Stimulated activated naive B cell treated with anti-CD40 and anti-IgM and Interleukin-4, amounts not matched to agents 10 μg/mL and 1 μg/mL and 100 μg/mL, for 72 hours (primary cell): ENCODE measurements at places on chromosomes 5 and 9.

DNA sequence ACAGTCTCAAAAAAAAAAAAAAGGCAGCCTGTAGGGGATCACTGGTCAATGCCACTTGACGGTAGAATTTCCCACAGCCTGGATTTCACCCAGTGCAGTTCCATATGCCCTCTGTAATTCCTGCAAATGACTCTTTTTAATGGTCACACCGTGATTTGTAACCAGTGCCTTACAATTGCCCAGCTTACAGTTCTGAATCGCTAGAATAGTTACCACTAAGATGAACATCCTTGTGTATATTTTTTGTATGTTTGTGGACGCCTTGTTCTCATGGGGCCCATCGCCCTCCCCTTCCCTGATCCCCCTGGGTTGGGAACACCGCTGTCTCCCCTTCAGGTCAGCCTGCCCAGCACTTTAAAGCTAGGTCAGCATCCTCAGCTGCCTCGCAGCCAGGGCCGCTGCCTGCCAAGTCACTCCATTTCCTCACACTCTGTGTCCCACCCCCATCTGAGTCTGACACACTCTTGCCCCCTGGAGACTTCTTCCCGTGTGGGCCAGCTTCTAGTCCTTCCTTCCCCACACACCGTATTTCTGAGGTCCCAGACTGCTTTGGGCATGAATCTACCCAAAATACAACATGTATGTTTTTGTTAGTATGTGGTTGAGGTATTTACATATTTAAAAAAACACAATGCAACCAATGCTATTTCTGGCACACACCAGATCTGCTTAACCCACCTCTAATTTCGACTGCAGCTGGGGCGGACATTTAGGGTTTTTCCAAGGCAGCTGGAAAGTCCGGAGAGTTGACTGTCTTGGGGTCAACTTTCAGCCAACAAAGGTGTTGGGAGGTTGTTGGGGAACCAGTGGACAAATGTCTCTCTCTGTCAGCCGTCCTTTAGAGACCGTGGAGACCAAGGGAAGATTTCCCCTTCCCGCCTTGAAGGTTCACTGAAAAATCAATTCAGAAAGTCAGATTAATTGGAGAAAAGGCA, 120.5 kb upstream of the NEK6 start:
- H3K27ac ChIP-seq = peak overlapping the region; percentile 90
- peaks cover 19% of the 10 kb centered on the region for H3K4me1 ChIP-seq
- no peaks in the 10 kb centered on the region for H3K36me3 ChIP-seq
- H3K27me3 ChIP-seq = no peaks in the 10 kb centered on the region
- peak overlapping the region; percentile 36 for H3K4me3 ChIP-seq

- no peak overlapping the region for H3K27ac ChIP-seq
- H3K36me3 ChIP-seq = peaks cover 3% of the 10 kb centered on the region
- no peaks in the 10 kb centered on the region for H3K27me3 ChIP-seq
- H3K4me3 ChIP-seq = no peak overlapping the region
- peaks cover 75% of the 10 kb centered on the region for H3K4me1 ChIP-seq
- no peak for DNase-seq
Observed at GRCh38 chr9:133129001-133129795, 8.2 kb upstream of the RALGDS start.

- H3K27ac ChIP-seq = no peak overlapping the region
- no peak overlapping the region for H3K4me3 ChIP-seq
- H3K36me3 ChIP-seq = no peaks in the 10 kb centered on the region
- H3K4me1 ChIP-seq = peaks cover 42% of the 10 kb centered on the region
- DNase-seq = no peak
Observed at GRCh38 chr9:129604766-129605163, 16.1 kb downstream of the C9orf50 start.

GRCh38 chr5:109479260-109479860, 69.6 kb upstream of the PJA2 start:
- no peaks in the 10 kb centered on the region for H3K36me3 ChIP-seq
- peaks cover 6% of the 10 kb centered on the region for H3K4me1 ChIP-seq
- no peak overlapping the region for H3K4me3 ChIP-seq
- no peak overlapping the region for H3K27ac ChIP-seq

DNA sequence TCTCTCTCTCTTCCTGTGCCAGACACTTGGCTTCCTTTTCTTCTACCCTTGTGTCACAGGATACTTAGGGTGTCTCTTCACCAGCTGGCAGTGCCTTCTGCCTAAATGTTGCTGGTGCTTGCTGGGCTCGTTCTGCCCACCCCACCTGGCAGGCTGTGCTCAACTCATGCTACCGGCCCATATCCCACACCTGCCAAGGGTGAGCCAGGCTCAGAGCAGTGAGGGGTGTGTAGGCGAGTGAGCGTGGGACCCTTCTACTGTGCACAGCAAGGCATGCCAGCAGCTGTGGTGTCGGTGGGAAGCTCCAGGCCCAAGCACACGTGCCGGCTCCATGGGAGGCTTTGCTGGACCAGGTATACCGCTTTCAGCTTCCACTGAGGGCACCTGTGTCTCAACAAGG, 1626.7 kb upstream of the ACO1 start:
- H3K27me3 ChIP-seq = no peaks in the 10 kb centered on the region
- H3K4me3 ChIP-seq = no peak overlapping the region
- no peaks in the 10 kb centered on the region for H3K4me1 ChIP-seq
- H3K36me3 ChIP-seq = no peaks in the 10 kb centered on the region
- H3K27ac ChIP-seq = no peak overlapping the region
- DNase-seq = no peak

- H3K4me3 ChIP-seq = no peak overlapping the region
- H3K4me1 ChIP-seq = no peaks in the 10 kb centered on the region
Observed at GRCh38 chr5:107916731-107917725, 246.3 kb upstream of the EFNA5 start.

GRCh38 chr5:170626507-170627150, 122.8 kb downstream of the KCNIP1 start:
- H3K27ac ChIP-seq = no peak overlapping the region
- peaks cover 17% of the 10 kb centered on the region for H3K27me3 ChIP-seq

DNA sequence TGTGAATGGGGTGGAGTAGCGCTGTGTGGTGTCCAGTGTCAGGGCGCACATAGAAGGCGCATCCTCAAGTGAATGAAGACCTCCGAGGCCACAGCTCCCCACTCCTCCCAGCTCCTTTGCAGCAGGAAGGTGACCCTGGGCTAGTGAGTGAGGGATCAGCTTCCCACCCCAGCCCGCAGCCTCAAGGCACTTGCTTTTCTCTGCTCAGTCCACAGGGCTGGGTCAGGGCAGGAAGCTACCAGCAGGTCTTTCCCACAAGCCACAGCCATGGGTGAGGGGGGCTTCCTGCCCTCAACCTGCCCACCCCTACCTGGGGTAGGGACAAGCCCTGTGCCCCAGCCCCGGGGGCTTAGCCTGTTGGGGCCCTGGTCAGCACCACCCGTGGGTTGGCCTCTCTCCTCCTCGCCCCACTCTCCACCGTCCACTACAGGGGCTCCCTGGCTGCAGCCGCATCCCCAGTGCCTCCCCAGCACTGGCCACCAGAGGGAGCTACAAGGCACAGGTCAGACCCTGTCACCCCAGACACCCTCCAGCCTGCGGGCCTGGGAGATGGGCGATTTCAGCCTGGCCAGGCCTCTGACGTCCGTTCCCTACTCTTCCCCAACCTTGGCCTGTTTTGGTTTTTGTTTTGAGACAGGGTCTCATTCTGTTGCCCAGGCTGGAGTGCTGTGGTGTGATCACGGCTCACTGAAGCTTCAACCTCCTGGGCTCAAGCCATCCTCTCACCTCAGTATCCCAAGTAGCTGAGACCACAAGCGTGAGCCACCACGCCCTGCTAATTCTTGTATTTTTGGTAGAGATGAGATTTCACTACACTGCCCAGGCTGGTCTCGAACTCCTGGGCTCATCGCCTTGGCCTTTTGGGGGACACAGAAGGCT, 1.3 kb upstream of the ABCA2 start:
- no peaks in the 10 kb centered on the region for H3K27me3 ChIP-seq
- DNase-seq = peak; percentile 69
- no peaks in the 10 kb centered on the region for H3K36me3 ChIP-seq
- H3K27ac ChIP-seq = peak overlapping the region; percentile 86
- H3K4me3 ChIP-seq = peak overlapping the region; percentile 77

- H3K36me3 ChIP-seq = peaks cover 3% of the 10 kb centered on the region
- no peaks in the 10 kb centered on the region for H3K27me3 ChIP-seq
- peak overlapping the region; percentile 93 for H3K27ac ChIP-seq
- H3K4me3 ChIP-seq = peak overlapping the region; percentile 95
- DNase-seq = no peak
Observed at GRCh38 chr5:177356746-177357145, 978 bp upstream of the RGS14 start.

GRCh38 chr9:136407911-136408310, 2.5 kb downstream of the ENTR1 start:
- peak overlapping the region; percentile 65 for H3K27ac ChIP-seq
- no peaks in the 10 kb centered on the region for H3K27me3 ChIP-seq
- no peak for DNase-seq
- H3K36me3 ChIP-seq = peaks cover 56% of the 10 kb centered on the region
- H3K4me3 ChIP-seq = peak overlapping the region; percentile 6
- peaks cover 45% of the 10 kb centered on the region for H3K4me1 ChIP-seq

- H3K36me3 ChIP-seq = peaks cover 26% of the 10 kb centered on the region
- H3K4me1 ChIP-seq = peaks cover 26% of the 10 kb centered on the region
- no peak overlapping the region for H3K4me3 ChIP-seq
Observed at GRCh38 chr5:78633700-78634099, 14.9 kb downstream of the LHFPL2 start.

- H3K27ac ChIP-seq = no peak overlapping the region
- no peak overlapping the region for H3K4me3 ChIP-seq
- DNase-seq = no peak
Observed at GRCh38 chr5:143241892-143242291, 161.6 kb downstream of the NR3C1 start.

- no peak overlapping the region for H3K4me3 ChIP-seq
- H3K27ac ChIP-seq = no peak overlapping the region
- DNase-seq = no peak
- H3K4me1 ChIP-seq = no peaks in the 10 kb centered on the region
- H3K36me3 ChIP-seq = peaks cover 5% of the 10 kb centered on the region
- H3K27me3 ChIP-seq = peaks cover 18% of the 10 kb centered on the region
Observed at GRCh38 chr5:131928957-131929356, 16.5 kb downstream of the MEIKIN start.

DNA sequence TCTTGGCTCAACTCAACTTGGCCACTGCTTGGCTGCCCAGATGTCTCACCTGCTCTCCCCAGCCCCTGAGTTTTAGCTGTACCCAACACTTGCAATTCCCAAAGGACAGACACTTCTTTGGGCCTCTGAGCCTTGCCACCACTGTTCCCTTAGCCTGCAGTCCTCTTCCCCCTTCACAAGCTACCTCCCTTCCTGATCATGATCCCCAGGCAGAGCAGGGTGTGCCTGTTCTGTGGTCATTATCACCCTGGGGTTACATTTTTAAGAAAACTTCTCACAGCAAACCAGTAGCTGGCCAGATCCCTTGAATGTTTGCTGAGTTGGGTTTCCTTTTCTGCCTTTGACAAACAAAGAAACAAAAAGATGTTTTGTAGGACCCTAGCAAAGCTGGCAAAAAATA, 87.5 kb upstream of the PRRC1 start:
- H3K4me3 ChIP-seq = no peak overlapping the region
- no peak for DNase-seq
- H3K27me3 ChIP-seq = no peaks in the 10 kb centered on the region
- no peaks in the 10 kb centered on the region for H3K4me1 ChIP-seq

GRCh38 chr9:37652261-37652660, 1.5 kb downstream of the FRMPD1 start:
- H3K4me3 ChIP-seq = no peak overlapping the region
- H3K27ac ChIP-seq = no peak overlapping the region
- H3K4me1 ChIP-seq = peaks cover 9% of the 10 kb centered on the region

DNA sequence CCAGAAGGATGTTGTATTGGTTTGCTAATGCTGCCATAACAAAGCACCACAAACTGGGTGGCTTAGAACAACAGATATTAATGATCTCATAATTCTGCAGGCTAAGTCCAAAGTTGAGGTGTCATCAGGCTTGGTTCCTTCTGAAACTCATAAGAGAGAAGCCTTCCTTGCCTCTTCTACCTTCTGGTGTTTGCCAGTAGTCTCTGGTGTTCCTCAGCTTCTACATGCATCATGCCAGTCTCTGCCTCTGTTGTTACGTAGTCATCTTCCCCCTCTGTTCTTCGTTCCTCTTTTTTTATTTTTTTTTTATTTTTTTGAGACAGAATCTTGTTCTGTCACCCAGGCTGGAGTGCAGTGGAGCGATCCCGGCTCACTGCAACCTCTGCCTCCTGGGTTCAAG, 61.8 kb downstream of the LRRC70 start:
- H3K36me3 ChIP-seq = peaks cover 8% of the 10 kb centered on the region
- H3K27ac ChIP-seq = no peak overlapping the region
- peak; percentile 13 for DNase-seq
- no peaks in the 10 kb centered on the region for H3K27me3 ChIP-seq
- H3K4me1 ChIP-seq = peaks cover 19% of the 10 kb centered on the region
- H3K4me3 ChIP-seq = no peak overlapping the region

- H3K4me3 ChIP-seq = no peak overlapping the region
- no peaks in the 10 kb centered on the region for H3K27me3 ChIP-seq
- H3K36me3 ChIP-seq = no peaks in the 10 kb centered on the region
Observed at GRCh38 chr5:128341056-128341455, 197.0 kb downstream of the FBN2 start.

DNA sequence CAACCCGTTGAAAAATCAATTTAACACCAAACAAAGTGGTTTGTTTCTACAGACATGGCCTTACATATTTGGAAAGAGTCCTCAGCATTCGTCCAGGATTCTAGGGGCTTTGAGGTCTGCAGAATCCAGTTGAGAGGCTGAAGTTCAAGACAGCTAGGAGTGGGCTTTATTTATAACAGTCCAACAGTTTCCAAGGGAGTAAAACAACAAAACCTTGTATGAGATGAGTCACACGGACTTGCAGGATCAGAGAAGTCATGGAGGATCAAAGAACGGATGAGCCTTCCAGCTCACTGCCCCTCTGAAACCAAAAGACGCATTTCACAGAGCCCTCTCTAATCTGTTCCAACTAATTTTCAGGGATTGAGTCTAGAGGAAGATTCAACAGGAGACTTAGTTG, 11.1 kb upstream of the ESM1 start:
- no peaks in the 10 kb centered on the region for H3K4me1 ChIP-seq
- H3K4me3 ChIP-seq = no peak overlapping the region
- H3K27me3 ChIP-seq = peaks cover 11% of the 10 kb centered on the region
- H3K27ac ChIP-seq = no peak overlapping the region

- H3K4me1 ChIP-seq = no peaks in the 10 kb centered on the region
- no peaks in the 10 kb centered on the region for H3K36me3 ChIP-seq
- no peak overlapping the region for H3K4me3 ChIP-seq
- no peak for DNase-seq
- no peak overlapping the region for H3K27ac ChIP-seq
Observed at GRCh38 chr9:72213906-72214305, 64.7 kb downstream of the GDA start.

- no peaks in the 10 kb centered on the region for H3K4me1 ChIP-seq
- DNase-seq = no peak
- peaks cover 2% of the 10 kb centered on the region for H3K36me3 ChIP-seq
- no peak overlapping the region for H3K4me3 ChIP-seq
Observed at GRCh38 chr9:108664309-108665255, 191.2 kb downstream of the ACTL7B start.

DNA sequence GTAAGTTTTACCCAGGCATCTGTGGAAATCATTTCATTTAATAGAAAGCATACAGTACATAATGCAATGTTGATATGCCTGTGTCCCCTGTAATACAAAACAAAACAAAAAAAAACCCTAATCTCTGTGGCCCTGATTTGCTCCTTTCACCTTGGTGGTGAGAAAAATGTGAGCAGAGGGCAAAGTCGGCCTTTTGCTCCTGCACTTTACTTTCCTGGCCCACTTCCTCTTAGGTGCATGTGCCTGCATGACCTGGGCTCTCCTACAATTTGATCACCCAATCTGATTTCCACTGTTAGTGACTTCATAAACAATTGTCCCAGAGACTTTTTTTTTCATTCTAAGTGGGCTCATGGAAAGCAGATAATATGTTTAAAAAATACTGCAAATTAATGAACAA, 424.3 kb downstream of the SEMA5A start:
- no peak overlapping the region for H3K27ac ChIP-seq
- no peak overlapping the region for H3K4me3 ChIP-seq
- H3K36me3 ChIP-seq = no peaks in the 10 kb centered on the region
- no peaks in the 10 kb centered on the region for H3K4me1 ChIP-seq
- peaks cover 10% of the 10 kb centered on the region for H3K27me3 ChIP-seq
